ENCODE measurements at places on chromosomes 7 and 10.

DNA sequence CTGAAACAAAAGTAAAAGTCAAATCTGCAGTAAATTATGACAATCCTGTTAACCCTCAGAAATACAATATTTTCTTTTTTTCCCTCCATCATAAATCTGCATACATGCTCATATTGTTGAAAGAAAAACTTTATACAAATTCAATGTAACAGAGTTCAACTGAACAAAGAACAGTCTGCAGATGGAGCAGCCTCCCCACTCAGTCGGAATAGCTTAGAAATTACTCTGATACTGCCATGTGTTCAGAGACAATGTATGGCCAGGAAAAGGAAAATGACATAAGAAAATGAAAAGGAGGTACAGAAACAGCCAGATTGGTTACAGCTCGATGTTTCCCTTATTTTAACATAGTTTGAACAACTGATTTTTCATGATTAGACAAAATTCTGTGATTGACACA, 651.9 kb upstream of the COBL start:
- no peak for DNase-seq

DNA sequence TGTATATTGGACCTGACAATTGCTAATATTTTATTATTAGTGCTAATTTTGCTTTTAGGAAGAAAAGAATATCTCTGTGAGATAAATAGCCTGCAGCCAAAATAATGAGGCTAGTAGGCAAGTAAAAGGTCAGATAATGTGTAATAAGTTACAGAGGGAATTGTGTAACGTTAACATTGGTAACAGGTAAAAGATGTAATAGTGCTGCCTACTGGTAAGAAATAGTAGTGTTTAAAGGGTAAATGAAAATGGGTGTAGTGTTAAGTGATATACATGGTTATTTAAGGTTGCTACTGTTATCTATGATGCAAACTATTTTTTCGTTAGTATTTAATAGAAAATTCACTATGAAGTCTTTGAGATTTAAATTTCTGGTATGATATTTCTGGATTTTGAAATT, 9.2 kb upstream of the FOXP2 start:
- DNase-seq: no peak

DNA sequence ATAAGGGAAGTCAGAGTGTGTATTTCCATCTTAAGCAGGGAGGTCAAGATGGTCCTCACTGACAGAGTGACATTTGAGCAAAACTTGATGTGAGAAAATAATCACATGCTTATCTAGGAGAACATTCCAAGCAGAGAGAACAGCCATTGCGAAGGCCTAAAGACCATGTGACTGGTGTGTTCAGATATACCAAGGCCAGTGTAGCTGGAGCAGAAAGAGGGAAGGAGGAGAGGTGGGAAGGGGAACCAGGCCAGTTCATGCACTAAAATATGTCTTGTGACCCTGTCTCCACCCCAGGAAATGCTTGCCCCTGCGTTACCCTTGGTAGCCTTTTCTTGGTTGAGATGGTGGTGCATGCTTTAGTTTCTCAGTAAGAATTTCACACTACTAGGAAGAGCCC, 77.4 kb downstream of the CACNB2 start:
- no peak for DNase-seq

- DNase-seq: no peak
These were observed 12.2 kb upstream of the DUSP5 start for GRCh38 chr10:110485541-110485940.

DNA sequence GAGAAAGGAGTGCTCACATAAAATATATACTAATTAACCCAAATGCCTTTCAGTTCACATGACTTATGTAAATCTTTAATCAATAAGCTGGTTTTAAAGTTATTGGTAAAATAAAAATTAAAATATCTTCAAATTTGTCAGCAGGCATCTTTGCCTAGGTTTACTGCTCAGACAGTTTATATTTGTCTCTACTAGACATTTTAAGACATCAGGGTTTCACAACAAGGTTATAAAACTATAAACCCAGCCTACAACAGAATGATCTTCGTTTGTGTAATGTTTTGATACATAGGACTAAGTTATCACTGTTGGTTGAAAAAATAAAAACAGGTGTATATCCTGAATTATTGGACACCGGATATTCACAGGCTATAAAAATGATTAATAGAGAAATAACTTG, 67.4 kb downstream of the TYW1B start:
- DNase-seq: no peak

GRCh38 chr10:51920672-51921071, 221.3 kb upstream of the CSTF2T start:
- DNase-seq: no peak
